Nephron progenitor cell (in vitro differentiated cells): ENCODE measurements at places on chromosomes 3 and 15.

GRCh38 chr15:87121336-87121735, 1041.7 kb downstream of the AGBL1 start:
- H3K27me3 ChIP-seq: no peaks in the 10 kb centered on the region
- no peak overlapping the region for H3K27ac ChIP-seq
- DNase-seq: no peak
- H3K4me3 ChIP-seq: no peak overlapping the region
- H3K4me1 ChIP-seq: peaks cover 36% of the 10 kb centered on the region
- no peaks in the 10 kb centered on the region for H3K36me3 ChIP-seq

- H3K27ac ChIP-seq: no peak overlapping the region
- DNase-seq: no peak
- no peak overlapping the region for H3K4me3 ChIP-seq
- peaks cover 39% of the 10 kb centered on the region for H3K4me1 ChIP-seq
Measured at GRCh38 chr15:51189669-51190385, 95.1 kb upstream of the TNFAIP8L3 start.

DNA sequence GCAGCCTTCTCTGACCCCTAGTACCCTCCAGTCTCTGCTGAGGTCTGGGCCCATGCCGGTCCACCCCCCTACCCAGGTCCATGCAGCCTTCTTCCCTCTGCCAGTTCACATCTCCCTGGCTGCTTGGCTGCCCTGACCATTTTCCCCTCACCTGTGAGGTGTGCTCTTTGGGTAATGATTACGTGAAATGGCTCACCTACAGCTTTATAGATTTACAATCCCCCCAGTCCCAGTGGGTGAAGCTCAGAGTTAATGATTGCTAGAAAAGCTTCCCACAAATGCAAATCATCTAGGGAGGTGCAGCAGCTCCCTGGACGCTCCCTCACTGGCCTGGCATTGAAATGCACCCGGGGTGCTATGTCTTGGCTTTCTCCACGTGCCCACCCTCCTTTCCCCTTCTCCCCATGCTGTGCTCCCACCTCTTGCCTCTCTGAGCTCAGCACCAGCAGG, 18.7 kb downstream of the PAQR5 start:
- no peak for DNase-seq
- peaks cover 7% of the 10 kb centered on the region for H3K27me3 ChIP-seq
- H3K4me3 ChIP-seq: no peak overlapping the region

- no peaks in the 10 kb centered on the region for H3K36me3 ChIP-seq
- H3K4me1 ChIP-seq: peaks cover 30% of the 10 kb centered on the region
- H3K27me3 ChIP-seq: peaks cover 8% of the 10 kb centered on the region
Measured at GRCh38 chr3:122947196-122947595, 80.4 kb downstream of the SEMA5B start.

DNA sequence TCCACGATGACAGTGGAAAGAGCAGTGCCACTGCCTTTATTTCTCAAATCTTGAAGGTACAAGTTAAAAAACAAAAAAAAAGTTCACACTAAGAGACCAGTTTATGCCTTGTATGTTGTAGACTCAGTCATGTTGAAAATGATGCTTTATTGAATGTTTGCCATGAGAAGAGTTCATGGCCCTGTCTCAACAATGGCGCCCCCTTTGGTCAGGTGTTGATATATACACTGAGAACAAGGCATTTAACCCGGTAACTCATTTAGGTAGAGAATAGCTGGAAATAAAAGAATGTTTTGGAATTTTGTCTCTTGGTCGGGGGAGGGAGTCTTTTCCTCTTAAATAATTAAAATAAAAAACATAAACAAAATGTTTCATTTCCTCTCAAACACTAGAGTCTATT, 145.6 kb upstream of the SLC2A2 start:
- peaks cover 22% of the 10 kb centered on the region for H3K4me1 ChIP-seq
- no peak for DNase-seq
- H3K36me3 ChIP-seq: peaks cover 6% of the 10 kb centered on the region
- H3K27me3 ChIP-seq: peaks cover 2% of the 10 kb centered on the region

- no peak overlapping the region for H3K4me3 ChIP-seq
- no peaks in the 10 kb centered on the region for H3K36me3 ChIP-seq
- H3K4me1 ChIP-seq: no peaks in the 10 kb centered on the region
- DNase-seq: no peak
- H3K27me3 ChIP-seq: peaks cover 7% of the 10 kb centered on the region
Measured at GRCh38 chr3:16788440-16789056, 96.2 kb upstream of the PLCL2 start.

- H3K36me3 ChIP-seq: no peaks in the 10 kb centered on the region
- H3K27ac ChIP-seq: peak overlapping the region; percentile 66
- H3K27me3 ChIP-seq: peaks cover 4% of the 10 kb centered on the region
- H3K4me3 ChIP-seq: no peak overlapping the region
Measured at GRCh38 chr3:183188895-183189462, 26.4 kb upstream of the LAMP3 start.

GRCh38 chr15:67550522-67550921, 8.0 kb downstream of the MAP2K5 start:
- H3K4me1 ChIP-seq: peaks cover 49% of the 10 kb centered on the region
- no peak overlapping the region for H3K4me3 ChIP-seq
- no peak overlapping the region for H3K27ac ChIP-seq
- H3K36me3 ChIP-seq: peaks cover 47% of the 10 kb centered on the region
- H3K27me3 ChIP-seq: no peaks in the 10 kb centered on the region
- no peak for DNase-seq

DNA sequence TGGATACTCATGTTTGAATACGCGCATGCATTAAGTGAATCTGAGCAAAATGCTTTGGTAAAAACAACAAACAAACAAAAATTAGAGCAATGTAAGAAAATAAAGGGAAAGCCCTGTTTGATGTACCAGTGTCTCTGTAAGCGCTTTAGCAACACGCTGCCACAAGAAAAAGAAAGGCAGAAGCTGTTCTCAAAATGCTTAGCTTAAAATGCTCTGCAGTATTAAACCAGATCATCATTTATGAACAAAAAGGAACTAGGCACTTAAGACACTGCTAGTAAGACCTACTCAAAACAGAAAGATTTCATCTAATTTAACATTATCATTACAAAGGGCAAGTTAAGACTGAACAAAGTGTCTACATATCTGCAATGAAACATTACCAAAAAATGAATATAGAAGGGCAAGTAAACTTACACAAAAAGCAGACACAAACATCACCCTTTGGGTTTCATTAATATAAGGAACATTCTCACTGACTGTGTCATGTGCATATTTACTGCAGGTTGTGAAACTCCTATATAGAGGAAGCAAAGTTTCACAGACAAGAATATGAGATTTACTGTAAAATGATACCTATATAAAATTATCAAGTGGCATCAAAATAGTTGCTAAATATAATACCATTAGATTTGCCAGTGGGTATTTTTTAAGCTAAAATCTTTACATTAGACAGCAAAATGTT, 102.1 kb downstream of the FBXL22 start:
- H3K4me1 ChIP-seq: no peaks in the 10 kb centered on the region
- no peaks in the 10 kb centered on the region for H3K27me3 ChIP-seq
- no peak for DNase-seq
- peaks cover 30% of the 10 kb centered on the region for H3K36me3 ChIP-seq
- no peak overlapping the region for H3K4me3 ChIP-seq

DNA sequence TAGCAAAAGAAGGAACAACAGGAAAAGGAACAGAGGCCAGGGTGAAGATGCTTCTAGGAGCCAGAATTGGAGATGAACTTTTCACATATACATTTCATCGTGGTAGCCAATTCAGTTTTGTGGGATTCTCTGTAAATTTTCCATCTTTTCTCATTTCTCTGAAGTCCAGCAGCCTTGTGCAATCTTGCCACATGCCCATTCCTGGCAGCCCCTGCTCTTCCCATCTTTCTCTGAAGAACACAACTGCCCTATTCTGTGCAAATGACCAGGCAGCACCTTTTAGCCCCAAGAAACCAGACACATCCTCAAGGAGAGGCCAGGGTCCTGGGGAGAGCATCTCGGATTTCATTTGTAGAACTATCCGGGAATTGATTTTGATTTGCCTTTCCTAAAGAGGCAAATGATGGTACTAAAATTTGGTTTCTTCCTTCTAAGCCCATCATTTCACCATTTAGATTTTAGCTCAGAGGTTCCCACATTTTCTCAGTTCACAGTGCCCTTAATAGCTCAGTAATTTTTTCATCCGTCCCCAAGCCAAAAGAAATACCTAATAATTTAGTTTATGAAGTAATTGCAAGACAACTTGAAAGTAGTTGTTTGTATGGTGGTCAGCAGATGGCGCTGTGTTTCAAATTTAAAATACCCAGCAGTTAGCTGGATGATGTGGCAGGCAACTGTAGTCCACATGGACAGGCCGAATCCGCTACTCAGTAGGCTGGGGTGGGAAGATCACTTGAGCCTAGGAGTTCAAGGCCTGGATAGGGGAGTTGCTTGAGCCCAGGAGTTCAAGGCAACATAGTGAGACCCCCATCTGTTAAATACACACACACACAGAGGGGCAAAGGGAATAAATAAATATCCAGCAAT, 61.3 kb upstream of the ACKR4 start:
- H3K4me1 ChIP-seq: no peaks in the 10 kb centered on the region
- H3K27me3 ChIP-seq: no peaks in the 10 kb centered on the region
- peak overlapping the region; percentile 54 for H3K27ac ChIP-seq
- H3K4me3 ChIP-seq: no peak overlapping the region
- H3K36me3 ChIP-seq: peaks cover 52% of the 10 kb centered on the region

DNA sequence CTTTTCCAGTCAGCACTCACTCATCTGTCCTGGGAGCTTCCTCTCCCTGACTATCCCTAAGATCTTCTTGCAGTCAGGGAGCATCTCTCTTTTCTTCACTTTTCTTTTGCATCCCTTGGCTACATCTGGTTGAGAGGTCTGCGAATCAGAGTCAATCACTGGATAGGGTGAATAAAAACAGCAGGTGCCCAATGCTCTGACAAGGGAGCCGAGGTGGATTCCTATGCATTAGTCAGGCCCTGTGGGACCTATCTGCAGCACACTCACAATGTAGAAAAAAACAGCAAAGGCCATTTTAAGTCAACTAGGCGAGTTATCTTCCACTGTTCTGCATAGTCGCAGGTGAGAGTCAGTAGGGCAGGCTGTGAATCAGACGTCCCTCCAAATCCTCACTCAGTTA, 35.5 kb downstream of the DZIP1L start:
- DNase-seq: no peak
- H3K4me1 ChIP-seq: peaks cover 20% of the 10 kb centered on the region
- peaks cover 66% of the 10 kb centered on the region for H3K36me3 ChIP-seq
- H3K27me3 ChIP-seq: no peaks in the 10 kb centered on the region
- H3K4me3 ChIP-seq: no peak overlapping the region

GRCh38 chr3:169863458-169863899, 6.3 kb downstream of the LRRC31 start:
- DNase-seq: peak; percentile 70
- H3K27ac ChIP-seq: no peak overlapping the region
- no peaks in the 10 kb centered on the region for H3K4me1 ChIP-seq
- no peak overlapping the region for H3K4me3 ChIP-seq
- no peaks in the 10 kb centered on the region for H3K36me3 ChIP-seq

- no peak overlapping the region for H3K27ac ChIP-seq
- H3K4me1 ChIP-seq: no peaks in the 10 kb centered on the region
- no peaks in the 10 kb centered on the region for H3K27me3 ChIP-seq
- H3K36me3 ChIP-seq: no peaks in the 10 kb centered on the region
- no peak for DNase-seq
Measured at GRCh38 chr3:24407980-24408680, 86.5 kb downstream of the THRB start.

DNA sequence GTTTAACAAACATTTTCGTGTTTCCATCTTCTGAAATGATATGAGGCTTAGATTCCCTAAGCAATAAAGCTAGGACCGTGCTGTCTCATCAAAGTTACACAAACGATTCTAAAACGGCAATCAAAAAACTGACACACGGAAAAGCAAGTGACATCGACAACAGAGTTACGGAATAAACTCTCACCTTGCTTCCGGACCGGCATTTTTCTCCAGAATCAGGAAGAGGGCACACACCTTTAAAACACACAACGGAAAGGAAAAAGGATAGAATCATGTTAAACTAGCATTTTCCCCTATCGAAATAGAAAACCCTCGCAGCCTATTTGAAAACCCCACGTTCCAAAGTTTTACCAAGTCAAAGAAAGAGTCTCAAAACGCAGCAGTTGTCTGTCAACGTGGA, 1.4 kb downstream of the DLG1 start:
- H3K27me3 ChIP-seq: peaks cover 18% of the 10 kb centered on the region
- H3K4me3 ChIP-seq: peak overlapping the region; percentile 92
- H3K27ac ChIP-seq: peak overlapping the region; percentile 26

DNA sequence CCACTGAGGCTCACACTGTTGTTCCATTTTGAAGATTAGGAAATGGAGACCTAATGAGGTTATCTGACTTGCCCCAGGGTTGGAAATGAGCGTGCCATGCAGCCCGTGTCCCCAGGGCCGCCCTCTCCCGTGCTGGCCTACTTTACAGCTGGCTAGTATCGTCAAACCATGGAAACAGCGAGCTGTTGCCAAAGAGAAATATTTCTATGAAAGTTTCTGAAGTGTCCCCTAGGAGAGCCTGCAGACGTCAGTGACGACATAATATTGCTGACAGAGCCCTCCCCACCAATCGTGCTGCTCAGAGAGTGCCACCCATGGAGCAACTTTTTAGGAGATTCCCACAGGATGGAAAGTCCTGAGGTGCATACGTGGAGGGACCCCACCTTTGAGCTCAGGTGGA, 11.2 kb upstream of the FAM174B start:
- peak overlapping the region; percentile 98 for H3K27ac ChIP-seq
- peak overlapping the region; percentile 73 for H3K4me3 ChIP-seq
- no peaks in the 10 kb centered on the region for H3K36me3 ChIP-seq
- H3K27me3 ChIP-seq: peaks cover 4% of the 10 kb centered on the region
- peaks cover 85% of the 10 kb centered on the region for H3K4me1 ChIP-seq

- H3K4me1 ChIP-seq: peaks cover 52% of the 10 kb centered on the region
- peaks cover 51% of the 10 kb centered on the region for H3K27me3 ChIP-seq
- H3K27ac ChIP-seq: no peak overlapping the region
- H3K36me3 ChIP-seq: no peaks in the 10 kb centered on the region
Measured at GRCh38 chr15:68578175-68578979, 416 bp upstream of the CORO2B start.

DNA sequence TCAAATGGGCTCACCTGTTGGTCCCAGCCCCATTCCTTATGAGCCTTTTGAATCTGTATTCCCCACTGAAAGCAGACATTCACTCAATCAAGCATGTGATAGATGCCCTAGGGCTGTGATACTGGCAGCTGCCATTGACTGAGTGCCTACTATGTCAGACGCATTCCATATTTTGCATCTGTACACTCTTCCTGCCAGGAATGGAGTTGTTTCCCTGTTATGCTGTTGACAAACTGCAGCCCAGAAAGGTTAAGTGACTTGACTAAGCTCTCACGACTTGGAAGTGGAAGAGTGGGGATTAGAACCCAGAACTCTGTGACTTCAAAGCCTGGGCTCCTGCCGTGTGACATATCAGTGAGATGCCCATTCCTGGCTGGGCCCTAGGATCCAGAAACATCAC, 211.4 kb downstream of the RPLP1 start:
- no peak overlapping the region for H3K4me3 ChIP-seq
- no peaks in the 10 kb centered on the region for H3K36me3 ChIP-seq
- peaks cover 22% of the 10 kb centered on the region for H3K27me3 ChIP-seq
- H3K27ac ChIP-seq: no peak overlapping the region
- no peak for DNase-seq
